ENCODE measurements at places on chromosomes 5 and 9. TPM values are rescaled to one million over a fixed set of nuclear protein-coding genes. Genes with fewer than 3 reads are reported as not detected.

The C9orf50 gene
- total RNA-seq, result not detected

The CBY3 gene
- total RNA-seq, result not detected

The LCN12 gene
- total RNA-seq, result not detected

The EFNA5 gene
- not detected for total RNA-seq

The S100Z gene
- 0.36 TPM for total RNA-seq

The CCL27 gene
- not detected for total RNA-seq

The PTGES gene
- not detected for total RNA-seq

The ELP1 gene
- 33.4 TPM for total RNA-seq

The PCDHGC4 gene
- not detected for total RNA-seq

The SPATA31C1 gene
- 0.07 TPM for total RNA-seq

The CCL28 gene
- not detected for total RNA-seq

The LCN15 gene
- not detected for total RNA-seq

The OR1Q1 gene
- not detected for total RNA-seq

The HSPB3 gene
- total RNA-seq, result 4.1 TPM

The VCAN gene
- total RNA-seq, result 0.29 TPM

The MRPL22 gene
- total RNA-seq, result 98.4 TPM

The CCNJL gene
- 0.13 TPM for total RNA-seq

The NIM1K gene
- 0.13 TPM for total RNA-seq

The EDIL3 gene
- 0.09 TPM for total RNA-seq

The PIP5K1B gene
- total RNA-seq, result 9.6 TPM

The SLC24A2 gene
- total RNA-seq, result 0.31 TPM

The ORM1 gene
- total RNA-seq, result 3.4 TPM

The SOHLH1 gene
- 0.29 TPM for total RNA-seq

The BRD3OS gene
- total RNA-seq, result 8.7 TPM

The EHMT1 gene
- total RNA-seq, result 80.3 TPM

The RANBP17 gene
- 0.13 TPM for total RNA-seq
